GM12878 (cell line): ENCODE measurements at places on chromosomes 2 and 18. TPM values are rescaled to one million over a fixed set of nuclear protein-coding genes. Genes with fewer than 3 reads are reported as not detected.

DNA sequence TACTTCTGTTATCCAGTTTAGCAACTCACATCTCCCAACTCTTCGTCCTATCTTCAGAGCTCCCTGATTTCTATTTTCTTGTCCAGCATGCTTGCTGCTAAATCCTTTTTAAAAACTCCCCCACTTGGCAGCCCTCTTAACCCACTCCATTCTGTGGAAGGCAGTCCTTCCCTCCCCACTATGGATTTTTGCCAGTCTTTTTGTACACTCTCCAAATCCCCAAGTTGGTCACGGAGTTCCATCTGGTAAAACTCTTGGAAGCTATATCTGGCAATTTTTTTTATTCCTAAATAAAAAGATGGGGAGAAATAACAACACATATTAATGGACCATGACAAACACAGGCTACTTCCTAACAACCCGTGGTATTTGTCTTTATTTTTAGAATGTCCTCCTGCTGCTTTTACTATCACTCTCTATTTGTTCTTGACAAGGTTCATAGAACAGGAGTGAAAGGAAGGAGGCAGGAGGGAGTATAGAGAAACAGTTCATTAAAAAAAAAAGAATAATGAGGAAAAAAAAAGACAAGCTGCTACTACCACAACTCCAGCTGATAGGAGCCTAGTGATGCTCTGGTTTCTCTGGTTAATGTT, 120.0 kb upstream of the THSD7B start:
- DNase-seq: no peak

GRCh38 chr18:45755934-45756333, 32.0 kb downstream of the SLC14A1 start:
- no peak for DNase-seq

DNA sequence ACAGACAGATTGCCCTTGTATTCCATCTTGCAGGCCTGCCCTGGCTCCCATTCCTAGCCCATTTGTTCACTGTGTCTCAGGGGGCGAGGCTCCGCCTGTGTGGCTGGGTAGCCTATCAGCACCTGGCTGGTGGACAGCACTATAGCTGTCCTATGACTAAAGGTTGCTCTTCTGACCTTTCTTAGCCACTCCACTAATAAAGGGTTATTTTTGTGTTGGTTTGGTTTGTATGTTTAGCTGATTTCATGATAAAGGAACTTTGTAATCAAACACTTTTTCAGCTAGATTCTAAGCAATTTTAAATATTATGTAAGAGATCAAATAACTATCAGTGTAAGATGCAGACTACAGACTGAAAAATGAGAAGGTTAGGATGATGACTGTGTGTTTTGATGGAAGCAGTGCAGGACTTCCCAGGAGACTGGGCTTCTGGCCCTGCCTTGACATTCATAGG, 72.2 kb downstream of the CRIM1 start:
- DNase-seq: no peak

- DNase-seq: no peak
Measured at GRCh38 chr2:164599954-164600589, 21.2 kb downstream of the GRB14 start.

- no peak for DNase-seq
Measured at GRCh38 chr18:53745224-53745967, 479.1 kb downstream of the MBD2 start.

DNA sequence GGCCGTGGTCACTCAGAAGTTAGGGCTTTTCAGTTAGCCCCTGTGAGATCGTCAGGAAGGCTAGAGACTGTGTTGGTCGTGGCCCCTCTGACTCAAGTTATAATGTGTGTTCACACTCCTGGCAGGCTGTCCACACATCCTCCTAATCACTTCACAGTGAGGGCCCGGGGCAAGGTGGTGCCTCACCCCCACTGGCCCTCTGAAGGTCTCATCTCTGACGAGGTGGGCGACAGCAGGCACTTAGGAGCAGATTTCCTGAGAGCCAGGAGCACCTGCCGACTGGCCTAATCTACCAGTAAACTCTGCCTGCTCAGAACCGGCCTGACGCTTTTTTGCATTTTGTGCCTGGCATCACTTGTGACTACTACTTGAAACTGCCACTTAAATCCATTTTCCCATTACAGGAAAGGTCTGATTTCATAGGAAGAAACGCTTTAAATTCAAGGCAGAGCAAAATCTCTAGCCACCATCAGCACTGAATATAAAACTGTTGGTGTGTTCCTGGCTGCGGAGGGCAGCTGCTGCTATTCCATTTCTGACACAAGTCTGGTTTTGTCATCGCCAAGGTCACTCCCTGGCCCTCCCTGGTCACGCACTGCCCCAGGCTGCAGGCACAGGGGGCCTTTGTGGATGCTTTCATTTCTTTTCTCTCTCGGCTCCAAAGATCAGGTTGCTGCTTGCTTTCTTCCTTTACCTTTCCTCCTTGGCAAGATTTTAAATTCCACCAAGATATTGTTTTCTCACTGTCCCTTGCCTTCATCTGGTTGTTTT, 48.0 kb downstream of the RAB12 start:
- no peak for DNase-seq

DNA sequence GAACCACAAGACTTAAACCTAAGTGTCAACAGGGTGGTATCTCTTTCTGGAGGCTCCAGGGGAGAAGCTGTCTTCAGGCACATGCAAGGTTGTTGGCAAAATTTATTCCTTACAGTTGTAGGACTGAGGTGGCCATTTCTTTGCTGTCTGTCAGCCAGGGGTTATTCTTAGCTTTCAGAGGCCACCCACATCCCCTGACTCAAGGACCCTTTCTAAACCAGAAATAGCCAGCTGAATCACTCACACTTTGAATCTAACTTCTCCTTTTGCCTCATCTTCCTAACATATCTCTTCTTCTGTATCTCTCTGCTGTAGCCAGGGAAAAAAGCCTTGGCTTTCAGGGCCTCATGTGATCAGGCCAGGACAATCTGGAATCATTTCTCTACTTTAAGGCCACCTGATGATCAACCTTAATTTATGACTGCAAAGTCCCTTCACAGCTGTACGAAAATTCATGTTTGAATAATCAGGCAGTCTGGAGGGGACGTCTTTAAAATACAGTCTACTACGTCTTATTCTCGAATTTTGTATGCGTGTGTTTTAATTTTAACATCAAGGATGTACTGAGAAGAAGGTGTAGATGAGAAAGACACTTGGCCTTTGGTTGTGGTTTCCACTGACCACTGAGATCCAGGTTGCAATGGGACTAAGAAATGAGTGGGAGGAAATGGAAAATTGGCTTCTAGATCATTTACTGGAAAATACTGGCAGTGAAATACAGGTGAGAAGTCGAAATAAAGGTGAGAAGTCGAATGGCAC, 90.4 kb downstream of the DOCK10 start:
- DNase-seq: no peak

DNA sequence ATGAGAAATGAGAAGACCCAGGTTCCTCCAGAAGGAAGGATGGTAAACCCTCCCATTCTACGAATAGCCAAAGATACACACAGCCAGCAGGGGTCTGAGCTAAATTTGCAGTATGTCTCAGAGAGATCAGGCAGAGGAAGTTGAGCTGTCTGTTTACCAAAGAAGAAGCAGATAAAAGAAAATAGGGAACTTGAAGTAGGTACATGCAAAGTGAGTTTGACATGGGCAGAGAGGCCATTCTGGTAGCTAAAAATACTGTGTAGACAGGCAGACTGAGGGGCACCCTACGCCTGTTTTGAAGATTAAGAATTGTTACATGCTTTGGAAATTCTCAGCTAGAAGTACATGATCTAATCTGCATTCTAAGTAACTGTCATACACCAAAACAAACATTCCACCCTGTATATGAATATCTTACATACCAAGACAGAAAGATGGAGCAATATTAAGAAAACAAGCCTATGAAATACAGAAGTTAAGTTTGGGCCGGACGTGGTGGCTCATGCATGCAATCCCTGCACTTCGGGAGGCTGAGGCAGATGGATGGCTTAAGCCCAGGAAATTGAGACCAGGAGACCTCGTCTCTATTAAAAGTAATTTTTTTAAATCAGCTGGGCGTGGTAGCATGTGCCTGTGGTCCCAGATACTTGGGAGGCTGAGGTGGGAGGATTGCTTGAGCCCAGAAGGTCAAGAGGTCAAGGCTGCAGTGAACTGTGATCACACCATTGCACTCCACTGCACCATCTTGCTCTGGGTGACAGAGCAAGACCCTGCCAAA, 157.9 kb downstream of the ANKRD44 start:
- DNase-seq: peak; percentile 67

- DNase-seq: no peak
Measured at GRCh38 chr2:127219171-127220070, 678 bp downstream of the CYP27C1 start.

DNA sequence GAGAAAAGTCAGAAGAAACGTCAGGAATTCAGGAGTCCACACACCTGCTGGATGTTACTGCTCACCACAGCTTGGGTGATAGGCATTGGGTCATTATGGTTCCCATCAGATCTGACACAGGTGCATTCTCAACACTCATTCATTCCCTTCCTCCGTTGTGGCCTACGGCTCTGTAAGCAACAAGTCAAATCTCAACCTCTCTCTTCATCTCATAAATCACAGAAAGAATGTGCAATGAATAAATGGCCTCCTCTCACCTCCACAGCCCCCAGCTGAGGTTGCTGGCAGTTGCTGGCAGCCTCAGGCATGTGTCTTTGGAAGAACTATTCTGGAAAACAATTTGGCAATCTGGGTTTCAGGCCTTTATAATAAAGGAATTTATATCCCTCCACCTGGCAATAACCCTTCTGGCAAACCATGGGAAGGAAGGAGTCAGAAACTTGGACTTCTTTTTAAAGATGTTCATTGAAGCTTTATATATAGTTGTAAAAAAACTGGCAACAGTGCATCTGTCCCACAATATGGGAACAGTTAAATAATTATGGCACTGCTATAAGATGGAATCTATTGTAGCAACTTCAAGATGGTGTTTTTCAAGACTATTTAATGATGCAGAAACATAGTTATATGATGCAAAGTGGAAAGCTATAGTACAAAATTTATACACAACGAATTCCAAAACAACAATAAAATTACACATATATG, 175.4 kb downstream of the ANAPC1 start:
- no peak for DNase-seq

DNA sequence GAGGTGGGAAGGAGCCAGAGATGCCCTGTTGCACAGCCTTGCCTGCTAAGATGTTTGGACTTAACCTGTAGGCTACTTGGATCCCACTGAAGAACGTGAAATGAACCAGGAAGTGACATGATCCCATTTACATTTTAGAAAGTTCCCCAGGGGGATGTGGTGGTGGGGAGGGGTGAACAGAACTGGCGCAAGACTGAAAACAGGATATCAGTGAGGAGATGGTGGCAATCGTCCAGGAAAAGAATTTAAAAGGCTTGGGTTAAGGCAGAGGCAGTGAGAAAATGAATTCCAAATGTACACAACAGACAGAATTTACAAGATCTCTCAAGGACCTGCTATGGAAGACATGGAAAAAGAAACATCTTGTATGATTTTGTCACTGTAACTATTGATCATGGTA, 42.3 kb downstream of the SULT1C2 start:
- no peak for DNase-seq

GRCh38 chr2:36354811-36355150, 797 bp upstream of the CRIM1 start:
- no peak for DNase-seq

- DNase-seq: no peak
Measured at GRCh38 chr2:128624956-128625355, 306.3 kb upstream of the HS6ST1 start.

DNA sequence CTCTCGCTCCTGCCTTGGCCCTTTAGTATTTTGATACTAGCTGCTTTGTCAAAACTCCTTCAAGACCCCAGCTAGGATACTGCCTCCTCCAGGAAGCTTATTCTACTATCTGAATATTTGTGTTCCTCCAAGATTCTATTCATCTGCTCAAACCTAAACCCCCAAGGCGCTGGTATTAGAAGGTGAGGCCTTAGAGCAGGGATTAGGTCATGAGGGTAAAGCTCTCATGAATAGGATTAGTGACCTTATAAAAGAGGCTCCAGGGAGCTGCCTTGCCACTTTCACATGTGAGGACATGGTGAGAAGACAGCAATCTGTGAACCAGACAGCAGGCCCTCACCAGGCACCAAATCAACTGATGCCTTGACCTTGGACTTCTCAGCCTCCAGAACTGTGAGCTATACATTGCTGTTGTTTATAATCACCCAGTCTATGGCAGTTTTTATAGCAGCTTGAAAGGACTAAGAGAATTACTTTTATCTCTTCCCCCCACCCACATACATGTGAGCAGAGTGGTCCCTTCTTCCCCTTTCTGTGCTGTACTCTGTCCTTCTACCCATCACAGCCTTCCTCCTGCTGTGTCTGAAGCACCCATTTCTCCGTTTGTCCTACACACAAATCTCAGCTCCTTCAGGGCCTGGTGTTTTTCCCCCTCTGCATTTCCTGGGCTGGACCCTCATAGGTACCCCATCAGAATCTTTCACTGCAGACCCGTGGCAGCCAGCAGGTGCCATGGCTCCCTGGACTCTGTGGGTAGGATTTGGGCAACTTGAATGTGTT, 54.5 kb downstream of the HS1BP3 start:
- DNase-seq: no peak

DNA sequence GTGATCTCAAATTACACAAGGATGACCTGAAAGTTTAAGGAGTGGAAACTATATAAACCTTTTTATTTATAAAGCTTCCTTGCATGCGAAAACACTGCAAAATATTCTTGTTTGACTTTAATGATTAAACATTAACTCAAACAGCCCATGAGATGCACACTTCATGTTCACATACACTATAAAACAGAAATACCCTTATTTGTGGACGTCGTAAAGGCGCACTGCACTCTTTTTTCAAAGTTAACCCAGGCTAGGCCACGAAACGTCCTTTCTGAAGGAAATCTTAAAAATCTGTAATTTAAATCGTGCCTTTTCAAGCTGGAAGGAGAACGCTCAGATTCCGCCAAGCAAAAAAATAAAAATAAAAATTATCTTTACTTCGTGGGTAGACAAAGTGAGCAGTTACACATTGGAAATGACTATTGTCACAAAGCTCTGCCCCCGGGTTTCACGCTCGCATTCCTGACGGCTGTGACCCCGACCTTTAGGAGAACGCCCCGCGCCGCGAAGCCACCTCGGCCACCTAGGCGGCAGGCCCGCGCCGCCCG, 728 bp downstream of the FAM168B start:
- no peak for DNase-seq

DNA sequence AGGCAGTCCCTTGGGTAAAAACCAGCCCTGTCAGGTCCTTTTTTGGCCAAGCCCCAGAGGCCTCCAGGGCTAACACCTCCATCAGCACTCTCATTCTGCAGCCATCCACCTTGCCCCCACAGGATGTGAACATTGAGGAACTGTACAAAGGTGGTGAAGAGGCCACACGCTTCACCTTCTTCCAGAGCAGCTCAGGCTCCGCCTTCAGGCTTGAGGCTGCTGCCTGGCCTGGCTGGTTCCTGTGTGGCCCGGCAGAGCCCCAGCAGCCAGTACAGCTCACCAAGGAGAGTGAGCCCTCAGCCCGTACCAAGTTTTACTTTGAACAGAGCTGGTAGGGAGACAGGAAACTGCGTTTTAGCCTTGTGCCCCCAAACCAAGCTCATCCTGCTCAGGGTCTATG, 7.3 kb downstream of the IL1F10 start:
- no peak for DNase-seq

The HADHB gene
- total RNA-seq: 73.5 and 78.6 TPM in 2 replicates

The BOLL gene
- total RNA-seq: not detected in 2 replicates

The TSN gene
- 58.3 and 61.4 TPM in 2 replicates for total RNA-seq

The HDLBP gene
- total RNA-seq: 344 and 348 TPM in 2 replicates

The TSHZ1 gene
- total RNA-seq: 14.0 and 15.2 TPM in 2 replicates

The RUFY4 gene
- 1.5 and 2.7 TPM in 2 replicates for total RNA-seq

The IL36RN gene
- total RNA-seq: not detected in 2 replicates

The FABP1 gene
- total RNA-seq: 0.56 TPM in 1 of 2 replicates, not detected in the other
